Activated CD8-positive, alpha-beta memory T cell treated with anti-CD3 and anti-CD28 coated beads, Interleukin-2, amount 50 U/mL, for 48 hours (primary cell): ENCODE measurements at places on chromosomes 3 and 15.

- no peak for DNase-seq
These were observed 34.8 kb upstream of the RASA2 start for GRCh38 chr3:141452045-141452444.

DNA sequence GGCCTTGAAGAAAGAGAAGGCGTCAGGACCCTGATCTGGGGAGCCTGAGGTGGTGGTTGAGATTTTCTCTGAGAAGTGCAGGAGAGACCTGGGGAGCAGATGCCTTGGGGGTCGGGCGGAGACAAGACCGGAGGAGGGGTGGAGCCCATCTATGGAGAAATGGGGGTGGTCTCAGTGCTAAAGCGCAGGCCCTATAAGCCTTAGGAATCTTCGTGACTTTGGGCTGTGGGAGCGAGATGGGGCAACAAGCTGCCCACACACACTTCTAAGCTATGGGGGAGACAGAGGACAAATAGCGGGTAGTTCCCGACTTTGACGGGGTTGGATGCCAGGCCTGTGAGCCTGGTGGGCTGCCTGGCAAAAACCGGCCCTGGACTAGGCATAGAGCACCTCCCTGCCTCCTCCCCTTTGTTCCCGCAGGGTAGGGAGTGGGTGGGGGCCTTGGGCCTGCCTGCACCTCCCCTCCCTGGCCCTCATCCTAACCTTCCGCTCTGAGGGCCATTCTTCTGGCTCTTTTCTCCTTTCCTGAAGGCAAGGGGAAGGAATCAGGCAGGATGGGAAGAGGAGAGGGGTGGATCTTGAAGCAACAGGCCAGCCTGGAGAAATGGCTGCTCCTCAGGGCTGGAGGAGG lies 880 bp downstream of the NISCH start:
- peak; percentile 59 for DNase-seq

GRCh38 chr3:46946856-46947545 lies 29.5 kb downstream of the CCDC12 start:
- DNase-seq, result peak; percentile 77

DNA sequence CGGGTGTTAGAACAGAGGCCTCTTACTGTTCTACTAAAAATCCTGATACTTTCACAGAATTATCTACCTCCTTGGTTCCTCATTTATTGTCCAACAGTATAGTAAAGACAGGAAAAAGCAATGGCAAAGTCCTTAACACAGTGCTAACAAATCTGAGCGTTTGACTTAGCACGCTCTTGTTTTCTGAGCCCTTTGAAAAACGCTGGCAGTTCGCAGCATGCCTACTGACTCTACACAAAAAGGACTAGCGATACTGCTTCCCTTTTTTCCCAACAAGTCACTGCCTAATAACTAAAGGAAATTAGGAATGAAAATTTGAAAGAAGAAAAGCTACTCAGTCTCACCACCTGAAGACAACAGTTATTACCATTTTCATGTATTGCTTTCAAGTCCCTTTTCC lies 34.8 kb upstream of the CEMIP start:
- no peak for DNase-seq

GRCh38 chr3:38108649-38109579 lies 28.0 kb downstream of the ACAA1 start:
- peak; percentile 47 for DNase-seq

- no peak for DNase-seq
These were observed 15.5 kb upstream of the VIPR1 start for GRCh38 chr3:42486814-42487565.

- DNase-seq, result no peak
These were observed 65.5 kb upstream of the ZBTB20 start for GRCh38 chr3:115212615-115213014.

- DNase-seq, result no peak
These were observed 448.6 kb upstream of the GOLIM4 start for GRCh38 chr3:168544097-168544957.

DNA sequence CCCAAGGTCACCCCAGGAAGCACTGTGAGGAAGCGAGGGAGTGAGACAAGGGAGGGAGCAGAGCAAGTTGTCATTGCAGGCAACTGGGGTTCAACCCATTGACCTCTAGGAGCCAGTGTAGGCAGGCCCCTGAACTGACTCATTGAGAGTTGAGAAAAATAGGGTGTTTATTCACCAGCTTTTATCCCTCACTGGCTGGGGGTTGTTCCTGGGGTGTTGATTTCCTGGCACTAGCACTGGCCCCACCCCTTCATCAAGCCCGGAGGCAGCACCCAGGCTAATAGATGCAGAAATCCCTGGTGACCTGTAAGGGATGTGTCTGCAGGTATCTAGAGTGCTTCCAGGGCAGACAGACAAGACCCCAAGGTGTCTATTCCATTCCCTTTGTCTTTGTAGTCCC lies 183.9 kb downstream of the ARRDC4 start:
- DNase-seq, result no peak

- DNase-seq, result no peak
These were observed 252.2 kb upstream of the CTDSPL start for GRCh38 chr3:37609181-37610110.

- DNase-seq, result peak; percentile 61
These were observed 66.7 kb downstream of the SLC6A1 start for GRCh38 chr3:11059090-11059798.

DNA sequence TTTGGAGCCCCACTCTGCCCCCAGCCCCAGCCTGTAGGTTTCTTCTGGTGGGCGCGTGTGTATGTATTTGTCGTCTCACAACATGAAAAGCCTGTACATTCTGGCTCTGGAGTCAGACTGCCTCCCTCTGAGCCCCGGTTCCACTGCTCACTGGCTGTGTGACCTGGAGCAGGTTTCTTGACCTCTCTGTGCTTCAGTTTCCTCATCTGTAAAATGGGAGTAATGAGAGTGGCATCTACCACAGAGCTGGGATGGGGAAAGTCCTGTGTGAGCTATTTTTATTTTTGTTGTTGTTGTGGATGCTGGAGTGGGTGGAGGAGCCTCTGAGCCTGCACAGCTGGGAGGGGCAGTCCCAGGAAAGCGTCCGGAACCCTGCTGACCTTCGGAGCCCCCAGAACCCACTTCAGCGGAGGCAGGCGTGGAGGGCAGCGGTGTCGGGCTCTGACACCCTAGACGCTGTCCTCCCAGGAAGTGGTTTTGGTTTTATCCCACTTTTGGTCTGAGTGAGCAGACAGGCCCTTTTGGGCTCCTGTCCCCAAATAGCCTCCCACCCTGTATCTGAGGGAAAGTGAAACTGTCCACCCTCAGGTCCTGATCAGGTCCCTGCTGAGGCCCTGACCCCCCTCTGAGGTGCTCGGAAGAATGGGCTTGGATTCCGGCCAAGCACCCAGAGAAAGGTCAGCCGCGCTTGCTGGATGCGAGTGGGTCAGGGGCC lies 103.5 kb downstream of the CHSY1 start:
- DNase-seq, result no peak
